ENCODE measurements at places on chromosomes 12 and 14.

DNA sequence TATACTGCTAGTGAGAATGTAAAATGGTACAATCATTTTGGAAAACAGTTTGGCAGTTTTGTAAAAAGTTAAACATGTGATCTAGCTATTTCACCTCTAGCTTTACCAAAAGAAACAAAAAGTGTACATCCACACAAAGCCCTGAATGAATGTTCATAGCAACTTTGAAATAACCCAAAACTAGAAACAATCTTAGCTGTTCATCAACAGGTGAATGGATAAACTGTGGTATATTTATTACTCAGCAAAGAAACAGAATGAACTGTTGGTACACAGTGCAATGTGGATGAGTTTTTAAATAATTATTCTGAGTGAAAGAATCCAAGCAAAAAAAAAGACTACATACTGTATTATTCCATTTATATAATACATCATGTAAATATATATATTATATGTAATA lies 36.3 kb downstream of the TPCN1 start:
- H3K27me3 ChIP-seq = no peaks in the 10 kb centered on the region
- no peak for DNase-seq
- H3K36me3 ChIP-seq = no peaks in the 10 kb centered on the region
- no peak overlapping the region for H3K27ac ChIP-seq

DNA sequence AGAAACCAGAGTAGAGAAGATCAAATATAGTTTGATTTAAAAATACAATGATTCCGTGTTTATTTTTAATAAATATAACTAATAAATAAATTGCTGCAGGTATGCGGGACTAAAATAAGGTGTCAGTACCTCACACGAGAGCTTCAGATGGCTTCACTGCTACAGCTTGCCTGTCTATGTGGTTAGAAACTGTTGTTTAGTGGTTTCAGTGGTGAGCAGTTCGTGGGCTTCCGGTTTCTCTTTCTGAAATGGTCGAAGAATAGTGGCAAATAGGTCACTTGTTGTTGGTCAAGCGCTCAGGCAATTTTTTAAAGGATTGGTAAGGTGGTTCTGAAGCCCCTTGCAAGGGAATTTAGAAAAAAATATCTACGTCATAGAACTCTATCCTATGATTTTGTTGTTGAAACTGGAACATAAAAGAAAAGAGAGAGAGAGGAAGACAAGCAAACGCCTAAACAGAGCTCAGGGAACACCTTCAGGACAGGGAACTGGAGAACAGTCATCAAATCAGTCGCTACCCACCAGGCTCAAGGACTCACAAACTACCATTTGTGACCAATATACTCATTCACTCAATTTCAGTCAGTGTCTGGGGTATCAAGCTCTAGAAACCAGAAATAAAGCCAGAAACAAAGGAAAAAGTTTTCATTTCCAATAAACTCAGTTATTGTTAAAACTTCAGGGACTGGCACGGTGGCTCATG lies 31.3 kb downstream of the GABARAPL1 start:
- no peaks in the 10 kb centered on the region for H3K27me3 ChIP-seq
- H3K4me1 ChIP-seq = no peaks in the 10 kb centered on the region
- no peaks in the 10 kb centered on the region for H3K36me3 ChIP-seq

- H3K4me1 ChIP-seq = no peaks in the 10 kb centered on the region
- H3K4me3 ChIP-seq = no peak overlapping the region
- DNase-seq = no peak
- no peaks in the 10 kb centered on the region for H3K36me3 ChIP-seq
These were observed 253.9 kb upstream of the MDGA2 start for GRCh38 chr14:47929334-47929733.

DNA sequence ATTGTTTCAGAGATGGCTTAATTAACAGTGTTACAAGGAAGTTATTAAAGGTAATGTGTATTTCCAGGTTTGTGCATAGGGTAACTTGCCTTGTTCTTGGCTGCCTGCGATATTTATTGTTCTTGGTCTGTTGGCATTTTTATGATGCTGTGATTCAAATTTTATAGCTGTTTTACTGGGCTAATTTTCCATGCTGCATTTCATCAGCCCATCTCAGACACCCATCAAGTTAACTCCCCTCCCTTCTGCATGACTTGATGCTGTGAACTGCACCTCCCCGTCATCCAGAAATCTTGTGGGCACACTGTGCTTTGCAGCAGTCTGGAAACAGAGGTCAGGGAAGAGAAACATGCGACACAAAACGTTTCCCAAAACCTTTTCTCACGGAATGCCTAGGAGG lies 1049.2 kb downstream of the AACS start:
- H3K4me3 ChIP-seq = no peak overlapping the region
- no peaks in the 10 kb centered on the region for H3K27me3 ChIP-seq
- H3K4me1 ChIP-seq = no peaks in the 10 kb centered on the region
- DNase-seq = no peak
- no peaks in the 10 kb centered on the region for H3K36me3 ChIP-seq

GRCh38 chr14:104440297-104440956 lies 139.1 kb upstream of the C14orf180 start:
- no peak for DNase-seq
- no peak overlapping the region for H3K4me3 ChIP-seq
- H3K4me1 ChIP-seq = peaks cover 9% of the 10 kb centered on the region
- H3K27ac ChIP-seq = no peak overlapping the region
- H3K27me3 ChIP-seq = no peaks in the 10 kb centered on the region
- H3K36me3 ChIP-seq = no peaks in the 10 kb centered on the region

DNA sequence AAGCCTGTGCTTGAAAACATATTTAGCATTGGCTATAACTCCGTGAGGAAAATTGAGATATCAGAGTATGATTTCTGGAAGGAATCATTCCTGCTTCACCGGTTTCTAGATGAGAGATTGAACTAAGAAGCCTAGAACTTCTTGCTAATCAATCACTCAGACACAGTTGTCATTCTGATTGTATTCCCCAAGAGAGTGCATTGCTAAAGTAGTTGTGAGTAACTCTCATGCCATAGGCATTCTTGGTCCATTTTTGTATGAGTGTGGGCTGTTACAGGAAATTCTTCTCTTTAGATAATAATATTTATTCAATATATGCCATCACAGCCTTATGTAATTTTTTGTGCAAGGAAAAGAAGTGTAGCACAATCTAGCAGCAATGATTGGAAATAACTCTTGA lies 893.3 kb upstream of the MDGA2 start:
- no peaks in the 10 kb centered on the region for H3K36me3 ChIP-seq
- no peak overlapping the region for H3K27ac ChIP-seq
- no peak for DNase-seq
- no peaks in the 10 kb centered on the region for H3K4me1 ChIP-seq

DNA sequence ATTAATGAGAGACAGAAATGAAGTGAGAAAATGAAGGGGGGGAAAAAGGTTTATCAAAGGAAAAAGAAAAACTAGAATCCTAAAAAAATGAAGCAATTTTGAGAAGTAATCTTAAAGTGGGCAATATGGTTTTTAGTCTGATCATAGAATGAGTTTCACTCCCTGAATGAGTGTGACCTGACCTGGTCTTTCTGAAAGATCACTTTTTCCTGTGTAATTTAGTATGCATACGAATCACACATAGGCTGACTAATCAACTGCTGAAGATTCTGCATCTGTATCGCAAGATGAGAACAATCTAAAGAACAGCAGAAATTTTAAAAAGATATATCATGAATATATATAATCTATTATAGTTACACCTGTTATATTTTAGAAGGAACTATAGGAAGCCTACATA lies 11.3 kb downstream of the GNPTAB start:
- no peaks in the 10 kb centered on the region for H3K36me3 ChIP-seq
- H3K27ac ChIP-seq = no peak overlapping the region
- no peaks in the 10 kb centered on the region for H3K27me3 ChIP-seq
- DNase-seq = no peak
- H3K4me3 ChIP-seq = no peak overlapping the region

- no peaks in the 10 kb centered on the region for H3K36me3 ChIP-seq
- no peak for DNase-seq
- no peaks in the 10 kb centered on the region for H3K27me3 ChIP-seq
- no peaks in the 10 kb centered on the region for H3K4me1 ChIP-seq
- no peak overlapping the region for H3K4me3 ChIP-seq
These were observed 80.4 kb downstream of the GALNT8 start for GRCh38 chr12:4800555-4800954.

DNA sequence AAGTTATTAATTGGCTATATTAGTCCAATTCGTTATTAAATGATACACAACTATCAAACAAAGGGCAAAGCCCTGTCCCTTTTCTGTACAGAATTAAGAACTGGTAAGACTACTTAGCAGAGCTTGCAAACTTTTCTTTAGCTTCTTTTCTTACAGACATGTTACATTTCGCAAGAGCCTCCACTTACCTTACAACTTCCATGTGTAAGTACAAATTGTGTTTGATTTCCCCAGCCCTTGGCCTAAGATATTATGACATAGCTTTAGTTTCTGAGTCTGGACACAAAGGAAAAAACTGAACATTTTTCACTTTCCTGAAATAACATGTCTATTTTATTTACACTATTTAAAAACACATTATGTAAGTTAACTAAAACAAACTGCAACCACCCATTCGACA lies 1.7 kb downstream of the ATF7 start:
- peak overlapping the region; percentile 85 for H3K4me3 ChIP-seq
- no peaks in the 10 kb centered on the region for H3K36me3 ChIP-seq
- H3K4me1 ChIP-seq = peaks cover 21% of the 10 kb centered on the region
- peak overlapping the region; percentile 96 for H3K27ac ChIP-seq
- no peak for DNase-seq

DNA sequence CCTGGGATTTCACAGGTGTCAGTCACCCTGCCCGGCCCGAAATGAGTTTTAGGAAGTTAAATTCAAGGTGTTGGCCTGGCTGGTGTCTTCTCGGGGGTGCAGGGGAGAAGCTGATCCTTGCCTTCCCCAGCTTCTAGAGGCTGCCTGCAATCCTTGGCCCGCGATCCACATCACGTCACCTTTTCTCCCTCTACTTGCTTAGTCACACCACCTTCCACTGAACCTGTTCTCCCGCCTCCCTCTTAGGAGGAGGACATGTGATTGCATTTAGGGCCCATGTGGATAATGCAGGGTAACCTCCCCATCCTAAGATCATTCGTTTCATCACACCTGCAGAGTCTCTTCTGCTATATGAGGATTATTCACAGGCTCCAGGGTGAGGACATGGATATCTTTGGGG lies 25.4 kb upstream of the ATXN2 start:
- no peaks in the 10 kb centered on the region for H3K27me3 ChIP-seq
- H3K4me1 ChIP-seq = no peaks in the 10 kb centered on the region
- no peak for DNase-seq
- H3K36me3 ChIP-seq = no peaks in the 10 kb centered on the region
- H3K4me3 ChIP-seq = no peak overlapping the region

- no peaks in the 10 kb centered on the region for H3K4me1 ChIP-seq
- H3K27me3 ChIP-seq = no peaks in the 10 kb centered on the region
- no peak overlapping the region for H3K27ac ChIP-seq
- DNase-seq = no peak
These were observed 142.3 kb upstream of the TBX3 start for GRCh38 chr12:114826244-114826643.

GRCh38 chr12:82955043-82955442 lies 268.3 kb downstream of the TMTC2 start:
- H3K27ac ChIP-seq = no peak overlapping the region
- DNase-seq = no peak
- H3K36me3 ChIP-seq = no peaks in the 10 kb centered on the region
- H3K4me1 ChIP-seq = no peaks in the 10 kb centered on the region
- H3K4me3 ChIP-seq = no peak overlapping the region
- no peaks in the 10 kb centered on the region for H3K27me3 ChIP-seq

GRCh38 chr12:46785382-46785781 lies 40.4 kb downstream of the SLC38A4 start:
- no peak overlapping the region for H3K4me3 ChIP-seq
- H3K27me3 ChIP-seq = no peaks in the 10 kb centered on the region
- H3K36me3 ChIP-seq = no peaks in the 10 kb centered on the region
- H3K4me1 ChIP-seq = no peaks in the 10 kb centered on the region

- no peaks in the 10 kb centered on the region for H3K27me3 ChIP-seq
- H3K4me3 ChIP-seq = no peak overlapping the region
- H3K4me1 ChIP-seq = no peaks in the 10 kb centered on the region
- no peak for DNase-seq
These were observed 15.2 kb downstream of the STON2 start for GRCh38 chr14:81384900-81385299.

DNA sequence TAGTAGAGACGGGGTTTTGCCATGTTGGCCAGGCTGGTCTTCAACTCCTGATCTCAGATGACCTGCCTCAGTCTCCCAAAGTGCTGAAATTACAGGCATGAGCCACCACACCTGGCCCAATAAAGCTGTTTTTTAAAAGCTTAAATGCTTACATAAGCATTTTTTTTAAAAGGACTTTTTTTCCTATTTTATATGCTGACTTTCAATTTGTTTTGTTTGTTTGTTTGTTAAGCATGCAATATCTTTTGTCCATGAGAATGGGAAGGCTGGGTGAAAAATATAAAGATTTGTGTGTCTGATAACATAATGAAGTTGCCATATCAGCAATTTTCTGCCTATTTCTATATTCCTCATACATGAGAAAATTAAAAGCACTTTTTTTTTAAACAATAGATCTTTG lies 17.0 kb upstream of the SLC2A13 start:
- H3K4me3 ChIP-seq = no peak overlapping the region
- no peaks in the 10 kb centered on the region for H3K36me3 ChIP-seq
- H3K27ac ChIP-seq = no peak overlapping the region

GRCh38 chr12:20211981-20212421 lies 156.3 kb upstream of the PDE3A start:
- no peak for DNase-seq
- no peaks in the 10 kb centered on the region for H3K36me3 ChIP-seq
- H3K4me3 ChIP-seq = no peak overlapping the region
- no peaks in the 10 kb centered on the region for H3K4me1 ChIP-seq

GRCh38 chr12:116354950-116355783 lies 77.7 kb upstream of the MED13L start:
- no peak for DNase-seq
- H3K36me3 ChIP-seq = no peaks in the 10 kb centered on the region
- no peaks in the 10 kb centered on the region for H3K27me3 ChIP-seq

DNA sequence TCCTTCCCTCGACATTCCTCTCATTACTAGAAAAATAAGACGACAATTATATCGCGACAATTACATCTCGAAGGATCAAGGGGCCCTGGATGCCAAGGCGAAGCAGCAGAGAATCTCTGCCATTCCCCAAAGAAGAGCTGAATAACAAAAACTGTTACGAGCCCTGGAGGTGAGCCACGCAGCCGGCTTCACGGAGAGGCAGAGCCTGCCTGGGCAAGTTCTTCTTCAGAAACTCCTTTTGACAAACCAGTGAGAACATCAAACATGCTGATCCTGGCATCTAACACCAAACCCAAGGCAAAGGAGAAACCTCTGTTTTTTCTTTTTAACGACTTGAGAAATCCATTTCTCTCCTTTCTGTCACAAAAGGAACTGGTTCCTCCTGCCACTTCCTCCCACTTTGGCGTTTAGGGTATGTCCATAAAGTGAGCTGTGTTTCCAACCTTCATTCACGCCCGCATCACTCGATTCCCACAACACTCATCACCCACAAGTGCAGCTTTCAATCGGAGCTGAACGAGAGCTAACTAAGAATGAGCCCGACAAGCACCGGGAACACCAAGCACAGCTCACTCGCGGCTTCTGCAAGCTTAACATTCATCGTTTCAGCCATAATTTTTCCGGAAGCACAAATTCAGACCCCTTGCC lies 21.5 kb downstream of the CCDC88C start:
- H3K4me3 ChIP-seq = no peak overlapping the region
- H3K4me1 ChIP-seq = peaks cover 6% of the 10 kb centered on the region
- no peaks in the 10 kb centered on the region for H3K36me3 ChIP-seq
- H3K27me3 ChIP-seq = no peaks in the 10 kb centered on the region
- H3K27ac ChIP-seq = no peak overlapping the region
